ENCODE measurements at places on chromosomes 13 and 19. TPM values are rescaled to one million over a fixed set of nuclear protein-coding genes. Genes with fewer than 3 reads are reported as not detected.

The NPHS1 gene
- not detected for total RNA-seq

- peak; percentile 68 for DNase-seq
These were observed 6.8 kb upstream of the CARM1 start for GRCh38 chr19:10864538-10864899.

GRCh38 chr19:36460046-36460445 lies 29.3 kb downstream of the ZNF566 start:
- DNase-seq = no peak

The CNFN gene
- total RNA-seq = not detected

- no peak for DNase-seq
These were observed 519.5 kb downstream of the SUCLA2 start for GRCh38 chr13:47481536-47481935.

DNA sequence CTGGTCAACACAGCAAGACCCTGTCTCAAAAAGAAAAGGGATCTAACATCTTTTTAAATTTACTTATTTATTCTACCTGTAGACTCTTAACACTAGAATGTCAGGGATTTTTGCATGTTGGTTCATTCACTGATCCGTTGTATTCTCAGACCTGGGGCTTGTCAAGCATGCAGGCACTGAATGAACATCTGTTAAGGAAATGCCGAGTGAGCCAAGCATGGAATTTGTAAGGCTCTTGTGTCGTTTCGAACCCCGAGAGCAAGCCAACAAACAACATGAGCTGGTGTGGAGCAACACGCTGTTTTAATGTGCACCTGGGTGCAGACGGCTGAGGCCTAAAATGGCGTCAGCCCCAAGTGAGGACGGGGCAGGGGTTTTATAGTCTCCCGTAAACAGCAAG lies 10.0 kb upstream of the OR1M1 start:
- no peak for DNase-seq

The PSG2 gene
- total RNA-seq = not detected

DNA sequence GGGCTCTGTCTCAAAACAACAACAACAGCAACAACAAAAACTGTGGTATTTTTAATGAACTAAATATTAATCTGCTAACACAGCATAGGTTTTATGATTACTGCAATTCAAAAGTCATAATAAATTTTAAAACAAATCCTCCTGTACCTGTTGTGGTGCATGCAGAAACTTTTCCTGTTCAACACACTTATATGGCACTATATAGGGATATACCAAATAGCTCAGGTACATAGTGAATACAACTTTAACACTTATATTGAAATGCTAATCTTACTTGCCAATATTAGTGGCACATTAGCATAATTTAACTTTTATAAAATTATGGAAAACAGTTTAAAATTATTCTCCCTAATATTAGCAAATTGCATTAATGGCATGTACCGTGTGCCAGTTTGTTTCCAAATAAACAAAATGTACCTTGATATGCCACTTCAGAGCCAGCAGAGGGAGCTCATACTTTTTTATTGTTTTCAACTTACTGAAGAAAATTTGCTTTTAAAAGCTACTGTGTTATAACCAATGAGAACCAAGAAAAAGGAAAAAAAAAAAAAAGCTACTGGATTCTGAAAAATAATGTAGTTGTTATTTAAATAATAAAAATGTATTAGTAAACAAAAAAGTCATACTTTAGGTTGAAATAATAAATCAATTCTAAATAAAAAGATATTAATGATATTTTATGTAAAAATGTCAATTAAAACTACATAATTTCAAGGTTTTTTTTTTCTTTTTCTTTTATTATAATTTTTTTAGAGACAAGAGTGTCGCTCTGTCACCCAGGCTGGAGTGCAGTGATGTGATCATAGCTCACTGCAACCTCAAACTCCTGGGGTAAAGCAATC lies 18.0 kb upstream of the RBM26 start:
- no peak for DNase-seq

- DNase-seq = no peak
These were observed 12.8 kb upstream of the CEACAM3 start for GRCh38 chr19:41783612-41784011.

The KCNC3 gene
- 0.68 TPM for total RNA-seq

- no peak for DNase-seq
These were observed 282.2 kb downstream of the SLITRK5 start for GRCh38 chr13:87953381-87953780.

The ZNF738 gene
- 8.4 TPM for total RNA-seq

DNA sequence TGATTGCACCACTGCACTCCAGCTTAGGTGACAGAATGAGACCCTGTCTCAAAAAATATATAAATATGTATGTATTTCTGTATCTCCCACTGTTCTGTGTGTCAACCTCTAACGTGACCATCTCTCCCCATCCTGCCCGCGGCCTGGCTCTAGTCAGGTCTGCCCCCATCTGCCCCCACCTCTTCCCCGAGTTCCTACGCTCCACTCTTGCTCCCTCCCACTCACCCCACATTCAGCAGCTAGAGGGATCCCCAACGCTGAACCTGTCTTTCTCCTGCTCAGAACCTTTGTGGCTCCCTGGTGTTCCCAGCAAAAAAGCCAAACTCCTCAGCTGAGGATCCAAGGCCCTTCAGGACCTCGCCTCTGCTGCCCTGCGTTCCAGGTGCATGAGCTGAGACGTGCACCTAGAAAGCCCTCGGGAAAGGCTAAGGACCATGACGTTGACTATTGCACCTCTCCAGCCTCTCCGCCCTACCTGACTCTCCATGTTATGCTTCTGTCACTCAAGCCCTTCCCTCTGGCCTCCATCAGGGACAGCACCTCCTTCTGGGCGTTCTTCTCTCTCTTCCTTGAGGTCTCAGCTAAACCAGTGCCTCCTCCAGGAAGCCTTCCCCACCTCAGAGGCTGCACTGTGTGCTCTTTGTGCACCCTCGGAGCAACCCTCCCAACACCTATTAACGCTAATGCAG lies 18.1 kb downstream of the AKT2 start:
- no peak for DNase-seq

DNA sequence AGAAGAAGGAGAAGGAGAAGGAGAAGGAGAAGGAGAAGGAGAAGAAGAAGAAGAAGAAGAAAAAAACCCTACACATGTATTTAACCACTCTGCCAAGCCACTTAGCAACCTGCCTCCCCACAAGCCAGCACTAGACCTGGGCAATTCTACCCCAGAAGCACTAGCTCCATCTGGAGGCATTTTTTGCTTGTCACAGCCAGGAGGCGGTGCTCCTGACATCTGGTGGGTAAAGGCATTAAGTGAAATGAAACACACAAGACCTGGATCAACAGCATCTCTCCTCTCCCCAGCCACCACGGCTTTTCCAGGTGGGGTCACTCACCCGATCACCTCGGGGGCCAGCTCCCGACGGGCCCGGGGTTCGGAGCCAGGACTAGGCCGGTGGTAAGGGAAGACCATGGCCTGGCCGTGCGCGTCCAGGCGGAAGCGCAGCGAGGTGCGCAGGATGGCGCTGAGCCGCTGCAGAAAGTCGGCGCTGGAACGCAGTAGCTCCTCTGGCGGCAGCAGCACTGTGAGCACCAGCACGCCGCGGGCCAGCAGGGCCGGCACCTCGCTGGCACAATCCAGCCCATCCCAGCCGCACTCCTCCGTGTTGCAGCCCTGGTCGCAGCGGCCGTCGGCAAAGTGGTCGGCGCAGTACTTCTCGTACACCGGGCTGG lies 26.9 kb downstream of the NOTCH3 start:
- no peak for DNase-seq

The MCF2L gene
- 9.1 TPM for total RNA-seq
